Left ventricle myocardium inferior (tissue), 1 donor: ENCODE measurements at places on chromosomes 4 and X.

DNA sequence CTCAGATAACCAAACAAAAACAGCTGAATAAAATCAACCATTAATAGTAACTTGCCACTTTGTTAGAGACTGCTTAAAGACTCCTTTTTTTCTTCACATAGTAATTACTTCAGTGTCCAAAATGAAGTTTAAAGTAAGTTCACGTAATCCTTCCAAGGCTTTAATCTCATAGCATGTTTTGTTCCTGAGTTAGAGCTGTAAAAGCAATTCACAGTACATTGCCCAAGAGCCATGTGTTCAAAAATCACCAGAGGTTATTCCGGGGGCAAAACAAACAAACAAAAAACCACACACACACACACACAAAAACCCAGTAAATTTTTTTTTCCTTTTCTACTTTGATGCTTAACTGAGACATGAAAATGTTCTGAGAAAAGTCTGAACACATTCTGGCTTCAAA is 6.1 kb downstream of the GPR82 start:
- DNase-seq: no peak

- DNase-seq: no peak
Observed at GRCh38 chrX:107571296-107571998, 56.9 kb upstream of the PRPS1 start.

DNA sequence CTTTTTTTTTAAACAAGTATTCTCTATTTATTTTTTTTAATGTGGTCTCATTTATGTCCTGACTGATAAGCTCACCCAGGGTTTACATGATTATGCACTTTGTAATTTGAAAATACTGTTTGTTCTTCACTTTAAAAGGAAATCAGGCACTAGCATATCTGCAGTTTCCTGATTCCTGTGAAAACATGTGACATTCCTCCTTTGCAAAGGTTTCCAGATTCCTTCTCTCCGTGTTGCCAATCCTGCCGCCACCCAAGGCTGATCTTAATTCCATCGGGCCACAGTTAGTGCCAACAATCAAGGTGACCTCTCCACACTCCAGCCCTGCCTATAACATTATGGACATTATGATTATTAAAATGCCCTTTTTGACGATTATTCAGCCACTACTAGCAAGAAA is 225.4 kb downstream of the PCDH7 start:
- DNase-seq: no peak

GRCh38 chrX:38515291-38515690 is 46.1 kb upstream of the TSPAN7 start:
- no peak for DNase-seq

- no peak for DNase-seq
Observed at GRCh38 chr4:1653776-1654175, 30.3 kb downstream of the FAM53A start.

DNA sequence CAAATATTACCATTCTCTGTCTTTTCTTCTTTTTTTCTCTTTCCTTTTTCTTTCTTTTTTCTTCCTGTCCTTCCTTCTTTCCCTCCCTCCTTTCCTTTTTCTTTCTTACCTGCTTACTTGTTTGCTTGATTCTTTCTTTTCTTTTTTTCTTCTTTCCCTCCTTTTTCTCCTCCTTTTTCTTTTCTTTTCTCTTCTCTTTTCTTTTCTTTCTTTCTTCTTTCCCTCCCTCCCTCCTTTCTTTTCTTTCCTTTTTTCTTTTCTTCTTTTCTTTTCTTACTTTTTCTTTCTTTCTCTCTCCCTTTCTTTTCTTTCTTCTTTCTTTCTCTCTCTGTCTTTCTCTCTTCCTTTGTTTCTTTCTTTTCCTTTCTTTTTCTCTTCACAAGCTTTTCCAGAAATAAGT is 697.4 kb upstream of the ADGRL3 start:
- DNase-seq: no peak

DNA sequence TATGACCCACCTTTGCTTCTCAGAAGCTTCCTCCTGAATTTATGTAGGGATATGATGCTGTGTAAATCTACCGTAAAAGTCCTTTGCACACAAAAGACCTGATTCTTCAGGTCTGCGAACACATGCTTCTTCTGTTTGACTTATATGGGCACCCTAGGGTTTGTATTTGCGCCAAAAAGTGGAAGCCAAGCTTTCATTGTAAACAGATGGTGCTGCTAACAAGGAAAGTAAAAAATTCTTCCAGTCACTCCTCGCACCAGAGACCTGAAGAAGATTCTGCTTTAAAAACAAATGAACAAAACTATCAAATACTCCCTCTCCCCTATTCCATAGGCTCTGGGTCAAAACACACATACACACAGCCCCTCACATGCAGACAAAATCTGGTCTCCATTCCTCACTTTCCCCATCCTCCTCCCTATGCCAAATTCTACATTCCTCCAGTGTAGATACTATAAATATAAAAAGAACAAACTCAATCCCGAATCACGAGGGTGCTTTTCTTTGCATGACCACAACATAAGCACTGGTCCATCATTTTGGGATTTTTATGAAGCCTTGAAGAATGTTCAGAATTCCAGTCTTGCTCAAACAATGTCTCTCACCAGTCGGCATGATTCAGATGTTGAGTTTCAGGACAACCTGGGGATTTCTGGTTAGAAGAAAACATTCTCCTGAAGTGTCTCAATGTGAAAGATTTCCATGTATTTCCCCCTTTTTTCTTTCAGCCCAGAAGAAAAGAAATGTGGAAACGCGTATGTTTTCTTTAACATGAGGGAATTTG is 125.1 kb downstream of the PALLD start:
- DNase-seq: no peak

GRCh38 chr4:139144161-139144859 is 32.7 kb downstream of the ELF2 start:
- peak; percentile 33 for DNase-seq

GRCh38 chr4:96729641-96730040 is 889.7 kb downstream of the PDHA2 start:
- no peak for DNase-seq

- no peak for DNase-seq
Observed at GRCh38 chrX:19897091-19897490, 9.7 kb upstream of the SH3KBP1 start.

GRCh38 chr4:44448521-44449461 is at the start of gene KCTD8:
Gene KCTD8 (minus strand): TSS chr4:44448809.
- DNase-seq: peak; percentile 85

DNA sequence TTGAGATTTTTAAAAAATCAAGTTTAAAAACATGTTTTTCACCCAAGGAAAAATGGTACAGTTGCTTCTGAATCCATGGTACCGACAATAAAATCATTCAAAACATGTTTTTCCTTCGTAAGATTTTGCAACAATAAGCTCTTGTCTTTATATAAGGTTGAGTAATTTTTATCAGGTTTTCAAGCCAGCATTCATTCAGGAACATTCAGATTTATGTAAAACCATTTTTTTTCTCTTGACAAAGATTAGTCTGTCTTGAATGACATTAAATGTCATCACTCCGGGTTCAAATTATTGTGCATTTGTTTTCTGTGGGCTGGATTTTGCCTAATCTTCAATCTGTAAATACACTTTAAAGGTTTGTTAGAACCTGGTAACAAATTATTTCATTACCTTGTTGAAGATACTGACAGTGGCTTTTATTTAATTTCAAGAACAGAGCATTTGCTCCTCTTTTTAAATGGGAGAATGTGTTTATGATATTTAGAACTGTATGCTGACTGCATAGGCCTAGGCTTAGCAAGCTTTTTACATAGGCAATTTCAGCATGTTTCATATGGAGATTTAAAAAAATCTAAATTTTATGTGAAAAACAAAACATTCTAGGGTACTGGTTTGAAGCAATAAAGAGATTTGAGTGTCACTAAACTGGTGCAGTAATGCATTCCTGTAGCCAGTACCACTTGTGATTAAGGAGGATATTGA is 336.4 kb upstream of the HAND2 start:
- no peak for DNase-seq

- DNase-seq: no peak
Observed at GRCh38 chrX:13716455-13716854, 18.0 kb downstream of the TRAPPC2 start.

- DNase-seq: no peak
Observed at GRCh38 chr4:106114270-106114669, 201.7 kb downstream of the TBCK start.

DNA sequence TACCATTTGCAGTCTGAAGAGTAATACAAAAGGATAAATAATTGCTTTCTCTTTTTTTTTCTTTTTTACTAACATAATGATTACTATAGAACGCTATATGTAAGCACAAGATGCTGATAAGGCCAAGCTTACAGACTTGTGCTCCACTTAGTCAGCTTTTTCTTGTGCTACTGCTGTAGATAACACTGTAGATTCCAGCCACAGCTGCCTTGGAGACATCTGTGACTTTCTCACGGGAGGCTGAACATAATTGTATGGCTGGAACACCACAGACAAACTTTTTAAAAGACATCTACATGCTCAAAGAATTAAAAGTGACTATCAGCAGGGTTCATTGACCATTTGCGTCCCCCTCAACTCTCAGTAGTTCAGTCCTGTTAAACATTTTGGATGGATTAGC is 381.7 kb upstream of the AMOT start:
- no peak for DNase-seq

DNA sequence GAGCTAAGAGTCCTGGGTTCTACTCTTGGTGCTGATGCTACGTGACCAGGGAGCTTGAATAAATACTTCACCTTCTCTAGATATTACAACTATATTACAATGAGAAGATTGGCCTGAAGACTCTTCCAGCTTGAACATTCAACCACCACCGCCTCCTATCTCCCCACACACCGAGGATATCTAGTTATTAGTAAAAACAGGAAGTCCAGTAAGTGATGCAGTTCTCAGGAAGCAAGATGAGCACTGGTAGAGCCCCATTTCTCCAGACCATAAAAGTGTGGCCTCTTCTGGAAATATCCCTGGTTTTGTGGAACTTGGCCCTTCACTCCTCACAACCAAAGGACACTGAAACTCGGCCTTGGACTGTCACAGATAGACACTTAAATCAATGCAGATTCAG is 18.5 kb downstream of the PJA1 start:
- DNase-seq: no peak

DNA sequence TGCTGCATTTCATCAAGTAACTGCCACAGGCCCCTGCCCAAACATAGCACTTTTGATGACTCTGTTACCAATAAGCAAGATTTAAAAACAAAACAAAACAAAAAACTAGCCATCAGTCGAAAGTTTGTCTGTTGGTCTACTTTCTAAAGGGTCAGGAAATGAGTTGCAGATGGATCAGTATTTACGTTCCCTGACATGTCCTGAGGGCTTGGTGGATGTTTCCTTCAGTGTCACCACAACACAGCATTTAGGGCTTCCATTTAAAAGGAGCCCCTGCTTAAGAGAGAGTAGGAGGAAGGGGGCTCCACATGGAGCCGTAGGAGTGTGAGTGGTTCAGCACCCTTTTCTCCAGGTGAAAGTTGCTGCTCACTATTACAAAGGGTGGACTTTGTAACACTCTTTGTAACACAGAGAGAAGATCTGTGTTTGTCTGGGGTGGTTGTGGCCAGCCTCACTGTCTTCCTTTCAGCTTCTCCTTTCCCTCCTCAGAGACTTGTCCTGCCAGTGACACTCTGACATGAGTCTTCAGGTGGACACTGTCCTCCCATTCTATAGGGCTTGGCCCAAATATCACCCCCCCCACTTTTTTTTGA is 167.5 kb upstream of the PDE5A start:
- no peak for DNase-seq

GRCh38 chr4:26321373-26322221 is 783 bp downstream of the RBPJ start:
- peak; percentile 25 for DNase-seq

DNA sequence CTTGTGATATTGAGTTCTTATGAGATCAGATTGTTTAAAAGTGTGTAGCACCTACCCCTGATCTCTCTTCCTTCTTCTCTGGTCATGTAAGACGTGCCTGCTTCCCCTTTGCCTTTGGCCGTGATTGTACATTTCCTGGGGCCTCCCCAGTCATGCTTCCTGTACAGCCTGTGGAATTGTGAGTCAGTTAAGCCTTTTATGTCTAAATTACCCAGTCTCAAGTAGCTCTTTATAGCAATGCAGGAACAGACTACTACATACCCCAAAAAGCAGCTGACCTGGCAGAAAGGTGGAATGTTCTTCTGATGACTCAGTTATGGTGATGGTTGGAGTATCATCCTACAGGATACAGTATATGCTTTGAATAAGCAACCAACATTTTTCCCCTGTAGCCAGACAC is 11.4 kb upstream of the MCUB start:
- DNase-seq: no peak

DNA sequence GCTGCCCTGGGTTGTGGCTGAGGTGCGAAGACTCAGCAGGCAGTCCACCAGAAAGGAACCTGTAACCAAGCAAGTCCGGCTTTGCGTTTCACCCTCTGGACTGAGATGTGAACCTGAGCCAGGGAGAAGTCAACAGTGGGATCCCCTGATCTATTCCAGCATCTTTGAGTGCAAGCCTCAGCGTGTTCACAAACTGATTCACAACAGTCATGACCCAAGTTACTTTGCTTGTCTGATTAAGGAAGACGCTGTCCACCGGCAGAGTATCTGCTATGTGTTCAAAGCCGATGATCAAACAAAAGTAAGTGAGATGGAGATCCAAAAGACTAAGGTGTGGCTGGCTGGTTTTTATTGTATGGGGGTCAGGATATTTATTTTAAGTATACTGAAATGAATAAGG is 11.3 kb downstream of the TBC1D1 start:
- DNase-seq: no peak

DNA sequence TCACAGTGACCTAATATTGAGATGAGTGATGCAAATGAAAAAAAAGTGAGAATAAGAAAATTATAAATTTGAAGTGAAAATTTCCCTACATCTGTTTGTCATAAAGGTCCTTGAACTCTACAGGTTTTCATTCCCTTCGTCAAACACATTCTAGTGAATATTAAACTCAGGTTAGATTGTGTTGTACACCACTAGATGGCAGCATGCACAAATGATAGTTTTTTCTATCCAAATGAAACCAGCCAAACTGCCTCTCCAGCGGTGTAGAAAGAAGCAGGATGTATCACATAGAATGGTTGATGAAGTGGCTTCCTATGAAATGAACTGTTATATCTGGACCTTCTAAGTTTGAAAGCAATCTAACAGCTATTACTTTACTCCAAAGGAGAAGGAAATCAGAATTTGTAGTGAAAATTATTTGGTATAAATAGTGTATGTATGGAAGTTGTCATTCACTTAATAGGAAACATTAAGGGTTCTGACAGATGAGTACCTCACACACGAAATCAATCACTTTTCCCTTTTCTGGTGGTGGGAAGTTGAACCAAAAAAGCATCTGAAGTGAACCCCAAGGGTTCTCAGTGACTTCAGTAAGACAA is 382.7 kb downstream of the UNC5C start:
- DNase-seq: no peak

- DNase-seq: no peak
Observed at GRCh38 chrX:39718981-39719380, 378.8 kb downstream of the BCOR start.

GRCh38 chr4:40572692-40573310 is 56.9 kb downstream of the RBM47 start:
- no peak for DNase-seq

DNA sequence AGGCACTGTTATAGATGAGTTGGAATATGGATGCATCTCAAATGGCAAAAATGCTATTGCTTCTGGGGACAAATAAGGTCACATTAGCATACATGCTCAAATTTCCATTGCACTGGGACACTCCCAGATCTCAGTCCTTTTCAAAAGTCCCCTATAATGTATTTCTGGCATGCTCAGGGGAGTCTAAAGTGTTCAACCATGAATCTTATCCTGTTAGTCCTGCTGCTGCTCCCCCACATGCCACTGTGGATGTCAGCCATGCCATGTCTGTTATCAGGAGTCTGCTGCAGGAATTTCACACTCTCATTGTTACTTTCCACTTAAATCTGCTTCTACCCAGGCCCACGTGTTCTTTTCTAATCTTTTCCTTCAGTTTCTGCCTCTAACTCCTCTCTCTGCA is 1000.6 kb downstream of the CCSER1 start:
- peak; percentile 16 for DNase-seq
